ENCODE measurements at places on chromosomes 12 and 14.

DNA sequence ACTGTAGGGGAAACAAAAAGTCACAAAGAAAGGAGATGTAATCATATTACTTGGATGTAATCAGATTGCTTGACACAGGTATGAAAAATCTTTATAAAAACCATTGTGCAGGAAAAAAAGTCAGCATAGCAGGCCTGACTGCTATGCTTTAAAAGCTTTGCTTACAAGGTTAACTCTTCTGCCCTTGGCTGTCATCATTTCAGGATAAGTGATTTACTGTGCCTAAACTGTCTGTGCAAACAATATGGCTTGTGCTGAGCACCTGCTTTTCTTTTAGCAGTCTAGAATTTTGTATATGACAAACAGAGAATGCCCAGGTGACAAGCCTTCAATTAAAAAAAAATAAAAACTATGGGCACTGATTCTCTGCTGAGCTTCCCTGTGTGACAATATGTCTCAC lies 63.8 kb upstream of the PLEKHG7 start:
- DNase-seq, result no peak

- DNase-seq, result no peak
Observed at GRCh38 chr12:124481257-124481750, 86.1 kb downstream of the NCOR2 start.

DNA sequence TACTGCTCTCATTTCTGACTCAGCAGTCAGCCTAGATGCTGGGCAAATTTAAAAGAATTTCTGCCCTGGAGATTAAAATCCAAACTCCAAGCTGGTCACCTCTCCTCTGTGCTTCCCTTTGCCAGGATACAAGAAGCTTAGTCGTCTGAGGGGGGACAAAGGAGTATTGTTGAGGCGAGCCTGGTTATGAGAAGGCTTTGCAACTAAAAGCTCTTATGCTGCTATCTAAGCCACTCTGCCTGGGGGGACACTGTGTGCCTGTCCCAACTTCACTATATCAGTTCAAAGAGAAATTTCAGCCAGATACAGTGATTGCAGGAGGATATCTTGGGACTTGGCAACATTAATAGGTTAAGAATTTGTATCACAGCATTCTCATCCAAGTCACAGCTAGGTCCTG lies 10.8 kb upstream of the PLEKHH1 start:
- no peak for DNase-seq

DNA sequence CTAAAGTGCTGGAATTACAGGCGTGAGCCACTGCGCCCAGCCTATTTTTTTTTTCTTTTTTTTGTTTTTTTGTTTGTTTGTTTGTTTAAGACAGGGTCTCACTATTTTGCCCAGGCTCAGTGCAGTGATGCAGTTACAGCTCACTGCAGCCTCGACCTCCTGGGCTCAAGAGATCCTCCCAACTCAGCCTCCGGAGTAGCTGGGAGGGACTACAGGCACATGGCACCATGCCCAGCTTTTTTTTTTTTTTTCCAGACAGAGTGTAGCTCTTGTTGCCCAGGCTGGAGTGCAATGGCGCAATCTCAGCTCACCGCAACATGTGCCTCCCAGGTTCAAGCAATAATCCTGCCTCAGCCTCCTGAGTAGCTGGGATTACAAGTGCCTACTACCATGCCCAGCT lies 5.8 kb upstream of the ITFG2 start:
- no peak for DNase-seq

GRCh38 chr14:105601360-105602242 lies 75.2 kb downstream of the TMEM121 start:
- no peak for DNase-seq

DNA sequence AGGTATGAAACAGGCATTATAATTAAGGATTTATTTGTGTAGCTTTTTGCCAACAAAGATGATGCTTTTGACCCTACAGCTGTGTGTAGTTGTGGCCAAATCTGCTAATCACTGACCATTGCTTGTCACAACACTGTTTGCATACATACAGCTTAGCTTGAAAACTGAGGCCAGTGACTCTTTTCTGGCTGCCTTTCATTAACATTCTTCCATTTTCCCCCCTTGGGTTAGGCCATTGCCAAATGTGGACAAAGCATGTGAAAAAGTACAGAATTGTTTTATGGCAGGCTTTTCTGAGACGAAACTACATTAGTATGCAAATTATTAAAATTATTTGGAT lies 263.3 kb downstream of the SLC16A7 start:
- no peak for DNase-seq

- DNase-seq, result peak; percentile 48
Observed at GRCh38 chr14:20606190-20606901, 15.2 kb upstream of the RNASE12 start.

- DNase-seq, result no peak
Observed at GRCh38 chr14:34097644-34098043, 146.8 kb upstream of the EGLN3 start.

Data from WERI-Rb-1 (cell line).